ENCODE measurements at places on chromosomes 7 and 10. TPM values are rescaled to one million over a fixed set of nuclear protein-coding genes. Genes with fewer than 3 reads are reported as not detected.

- H3K4me1 ChIP-seq: no peaks in the 10 kb centered on the region
- DNase-seq: no peak
- no peak overlapping the region for H3K27ac ChIP-seq
- no peaks in the 10 kb centered on the region for H3K27me3 ChIP-seq
Measured at GRCh38 chr10:56522166-56522565, 161.1 kb upstream of the ZWINT start.

GRCh38 chr7:29177963-29178600 is 16.5 kb upstream of the CHN2 start:
- H3K36me3 ChIP-seq: no peaks in the 10 kb centered on the region
- no peak overlapping the region for H3K27ac ChIP-seq
- H3K27me3 ChIP-seq: peaks cover 37% of the 10 kb centered on the region
- no peak overlapping the region for H3K4me3 ChIP-seq

- H3K27me3 ChIP-seq: peaks cover 9% of the 10 kb centered on the region
- no peaks in the 10 kb centered on the region for H3K4me1 ChIP-seq
- no peaks in the 10 kb centered on the region for H3K36me3 ChIP-seq
- H3K27ac ChIP-seq: no peak overlapping the region
- no peak for DNase-seq
Measured at GRCh38 chr7:55690-56248, 136.6 kb upstream of the FAM20C start.

DNA sequence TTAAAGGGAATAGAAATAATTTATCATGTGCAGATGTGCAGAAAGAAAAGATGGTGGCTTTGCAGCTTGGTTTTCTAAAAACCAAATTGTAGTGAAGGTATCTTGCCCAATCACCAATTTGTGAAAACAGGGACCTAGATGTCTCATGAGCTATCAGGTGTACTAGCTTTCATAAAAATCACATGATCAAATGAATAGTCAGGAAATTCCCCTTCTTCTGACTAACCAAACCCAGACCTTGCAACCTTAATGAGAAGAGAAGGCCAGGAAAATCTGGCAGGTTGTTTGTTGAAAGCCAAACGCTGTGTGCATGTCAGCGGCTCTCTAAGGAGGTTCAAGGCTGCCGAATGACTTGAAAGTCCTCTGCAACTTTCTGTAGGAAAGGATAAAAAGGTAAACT is 304.4 kb upstream of the NRP1 start:
- peaks cover 13% of the 10 kb centered on the region for H3K4me1 ChIP-seq
- no peaks in the 10 kb centered on the region for H3K36me3 ChIP-seq
- H3K27ac ChIP-seq: no peak overlapping the region
- H3K4me3 ChIP-seq: no peak overlapping the region

DNAJB9 gene
- 39.3 TPM for total RNA-seq

RSPH10B2 gene
- total RNA-seq: not detected
